ENCODE measurements at places on chromosomes 11 and 22.

GRCh38 chr22:37218399-37218770 is 6.1 kb upstream of the SSTR3 start:
- no peak for DNase-seq

DNA sequence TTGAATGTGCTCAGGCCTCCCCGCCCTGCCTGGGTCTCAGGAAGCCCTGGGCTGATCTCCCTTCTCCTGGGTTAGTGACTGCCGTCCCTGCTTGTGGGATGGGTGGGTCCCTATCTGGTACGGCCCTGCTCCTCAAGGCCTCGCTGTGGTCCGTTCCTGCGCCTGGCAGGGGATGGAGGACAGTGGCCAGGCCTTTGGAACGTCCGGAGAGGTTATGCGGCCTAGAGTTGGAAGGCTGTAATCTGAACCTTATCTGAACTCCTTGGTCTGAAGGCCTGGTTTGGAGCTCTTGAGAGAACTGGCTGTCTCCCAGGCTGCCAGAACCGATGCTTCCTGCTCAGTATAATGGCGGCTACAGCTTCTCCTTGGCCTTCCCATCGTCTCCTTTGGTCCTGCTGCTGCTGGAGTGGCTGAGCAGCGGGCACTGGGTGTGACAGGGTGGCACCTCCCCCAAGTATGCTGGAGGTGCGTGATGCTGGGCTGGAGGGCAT is 72.8 kb downstream of the FLI1 start:
- no peak for DNase-seq

DNA sequence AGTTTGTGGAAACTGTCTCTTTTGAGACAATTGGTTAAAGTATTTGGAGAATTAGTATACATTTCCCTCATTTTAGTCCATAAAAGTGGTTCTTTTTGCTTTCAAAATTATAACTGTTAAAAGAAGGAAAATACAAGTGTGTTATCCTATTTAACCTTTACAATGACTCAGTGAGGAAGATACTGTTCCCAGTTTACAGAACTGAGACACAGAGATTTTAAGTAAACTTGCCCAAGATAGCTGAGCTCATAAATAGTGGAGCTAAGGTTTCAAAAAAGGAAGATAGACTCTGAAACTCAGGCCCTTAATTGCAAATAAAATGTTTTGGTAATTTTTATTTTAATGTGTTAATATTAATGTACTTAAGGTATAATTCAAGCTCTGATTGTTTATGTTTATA is 58.9 kb downstream of the DKK3 start:
- no peak for DNase-seq

GRCh38 chr11:47256374-47256773 is 1.4 kb upstream of the NR1H3 start:
- DNase-seq, result no peak

DNA sequence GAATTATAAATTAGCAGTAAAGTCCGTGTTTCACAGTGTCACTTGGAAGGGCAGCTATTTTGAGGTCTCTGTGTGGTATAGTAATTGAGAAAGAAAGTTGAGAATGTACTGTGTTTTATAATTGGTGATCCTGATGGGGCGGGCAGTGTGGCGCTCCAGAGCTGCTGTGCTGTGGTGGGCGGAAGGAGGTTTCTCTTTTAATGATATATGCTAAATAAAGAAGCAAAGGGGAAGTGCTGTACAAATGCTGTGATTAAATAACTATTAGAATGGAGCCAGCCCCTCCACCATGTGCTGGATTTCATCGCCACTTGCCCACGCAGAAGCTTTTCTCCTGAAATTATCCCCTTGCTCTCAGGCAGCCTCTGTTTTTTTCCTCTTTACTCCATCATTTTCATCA is 24.6 kb downstream of the ATXN10 start:
- DNase-seq, result no peak

GRCh38 chr22:39350757-39351688 is 1.2 kb downstream of the SYNGR1 start:
- DNase-seq, result no peak

- DNase-seq, result no peak
Measured at GRCh38 chr11:65535102-65535501, 10.2 kb downstream of the SCYL1 start.

GRCh38 chr22:42174062-42174461 is 43.5 kb upstream of the CYP2D6 start:
- no peak for DNase-seq

DNA sequence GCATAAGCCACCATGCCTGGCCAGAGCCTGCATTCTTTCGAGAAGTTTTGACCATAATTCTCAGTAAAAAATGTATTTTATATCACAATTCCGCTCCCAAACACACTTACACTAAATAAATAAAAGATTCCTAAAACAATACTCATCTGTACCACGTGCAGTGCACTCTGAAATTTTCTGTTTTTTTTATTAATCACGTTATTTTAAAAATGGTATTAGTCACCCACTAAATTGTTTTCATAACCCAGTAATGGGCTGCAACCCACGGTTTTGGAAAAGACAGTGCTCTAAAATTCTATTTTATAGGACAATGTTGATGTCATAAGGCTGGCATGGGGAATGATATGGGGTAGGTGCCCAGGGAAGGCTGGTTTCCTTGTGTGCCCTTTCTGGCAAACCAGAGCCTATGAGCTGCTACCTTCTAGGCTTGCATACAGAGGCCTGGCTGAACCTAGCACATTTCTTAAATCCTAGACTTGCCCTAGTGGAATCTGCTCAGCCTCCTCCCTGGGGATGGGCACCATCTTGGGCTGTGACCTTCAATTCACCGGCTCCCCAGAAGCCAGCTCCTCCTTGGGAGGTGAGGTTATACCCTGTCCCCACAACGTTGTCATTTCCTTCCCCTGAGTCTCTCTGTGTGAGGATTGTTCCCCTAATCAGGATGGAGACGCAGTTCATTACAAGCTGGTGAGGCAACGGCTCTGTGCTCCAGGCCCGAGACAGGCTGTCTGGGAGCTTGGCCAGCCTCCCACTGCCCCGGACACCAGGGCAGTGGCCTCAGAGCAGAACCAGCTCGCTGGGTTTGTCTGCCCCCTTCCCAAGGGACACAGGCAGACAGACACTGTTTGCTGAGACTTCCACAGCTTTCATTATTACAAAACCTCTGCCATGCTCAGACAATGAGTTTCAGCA is 116.5 kb upstream of the NAV2 start:
- DNase-seq, result peak; percentile 16

GRCh38 chr11:22634897-22635629 is 9.4 kb upstream of the FANCF start:
- DNase-seq, result no peak

DNA sequence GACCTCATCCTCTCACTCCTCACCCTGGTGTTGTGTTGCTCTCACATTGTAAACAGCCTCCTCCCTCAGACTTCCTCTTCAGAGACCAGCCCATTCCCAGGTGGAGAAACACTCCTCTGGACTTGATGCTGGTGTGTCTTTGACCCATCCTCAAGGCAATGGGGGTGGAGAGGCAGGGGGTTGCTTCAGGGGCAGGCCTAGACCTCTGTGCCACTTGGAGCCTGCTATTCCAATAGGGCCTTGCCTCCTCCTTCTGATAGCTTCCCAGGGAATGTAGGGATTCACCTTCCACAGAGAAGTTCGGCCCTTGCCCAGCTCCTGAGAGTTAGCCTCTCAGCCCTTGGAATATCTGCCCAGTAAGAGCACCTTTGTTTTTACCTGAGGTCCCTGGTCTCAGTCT is 606.6 kb upstream of the CADM1 start:
- DNase-seq, result no peak

- no peak for DNase-seq
Measured at GRCh38 chr22:41405588-41405987, 23.8 kb downstream of the TEF start.

DNA sequence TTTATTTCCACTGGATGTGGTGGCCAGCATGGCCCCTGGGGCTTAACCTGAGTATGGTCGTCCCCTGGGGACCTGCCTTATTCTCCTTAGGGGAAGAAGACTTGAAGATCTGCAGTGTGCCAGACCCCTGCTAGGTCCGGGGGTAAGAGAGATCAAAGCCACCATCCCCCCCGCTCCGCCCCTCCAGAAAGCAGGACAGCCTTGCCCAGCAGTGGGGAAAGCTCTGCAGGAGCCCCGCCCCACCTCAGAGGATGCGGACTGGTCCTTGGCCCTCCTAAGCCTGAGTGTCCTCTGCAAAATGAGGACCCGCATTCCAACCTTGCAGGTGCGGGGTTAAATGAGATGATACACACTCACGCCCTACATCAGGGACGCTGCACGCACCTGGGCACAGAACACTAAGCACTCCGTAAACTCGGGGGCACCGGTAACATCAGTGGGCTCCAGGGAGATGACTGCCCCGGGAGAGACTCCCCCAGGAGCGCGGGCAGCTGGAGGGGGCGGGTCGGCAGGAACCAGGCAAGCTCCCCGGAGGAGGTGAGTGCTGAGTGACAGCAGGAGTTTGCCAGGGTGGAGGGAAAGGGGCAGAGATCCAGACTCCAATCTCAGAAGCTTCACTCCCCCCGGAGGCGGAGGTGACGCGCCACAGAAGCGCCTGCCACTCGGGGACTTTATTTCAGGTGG is 564 bp upstream of the ANO1 start:
- DNase-seq, result no peak

- no peak for DNase-seq
Measured at GRCh38 chr22:49365191-49365837, 462.4 kb downstream of the BRD1 start.

- no peak for DNase-seq
Measured at GRCh38 chr22:41555325-41555982, 5.4 kb upstream of the CSDC2 start.

- DNase-seq, result no peak
Measured at GRCh38 chr11:31050061-31050765, 319.3 kb downstream of the DCDC1 start.

- DNase-seq, result peak; percentile 78
Measured at GRCh38 chr22:38505541-38506117, 482 bp downstream of the DDX17 start.

GRCh38 chr11:57751676-57752253 is at the start of gene BTBD18:
Gene BTBD18, minus strand, starts transcription at chr11:57751819. Its CDS starts 631 bp downstream, at chr11:57751188.
- DNase-seq, result no peak

GRCh38 chr22:45090497-45090910 is 73.2 kb upstream of the NUP50 start:
- no peak for DNase-seq

GRCh38 chr11:126054408-126054807 is 8.3 kb downstream of the CDON start:
- DNase-seq, result no peak

DNA sequence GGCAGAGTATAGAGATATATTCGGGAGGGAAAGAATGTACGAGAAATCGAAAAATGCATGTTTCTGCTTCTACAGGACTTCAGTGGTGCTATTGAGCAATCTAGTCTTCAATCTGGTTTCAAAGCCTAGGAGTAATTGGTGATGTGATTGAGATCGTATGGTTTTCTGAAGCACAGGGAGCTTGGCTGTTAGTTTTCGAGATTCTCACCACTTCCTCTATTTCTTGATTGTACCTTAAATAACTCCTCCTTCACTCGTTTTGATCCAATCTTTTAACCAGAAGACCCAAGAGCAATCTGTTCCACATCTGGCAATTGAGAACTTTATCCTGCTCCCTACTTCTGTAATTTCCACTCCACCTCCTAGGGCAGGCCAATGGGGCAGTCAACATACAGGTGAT is 518 bp downstream of the CCDC179 start:
- DNase-seq, result no peak

DNA sequence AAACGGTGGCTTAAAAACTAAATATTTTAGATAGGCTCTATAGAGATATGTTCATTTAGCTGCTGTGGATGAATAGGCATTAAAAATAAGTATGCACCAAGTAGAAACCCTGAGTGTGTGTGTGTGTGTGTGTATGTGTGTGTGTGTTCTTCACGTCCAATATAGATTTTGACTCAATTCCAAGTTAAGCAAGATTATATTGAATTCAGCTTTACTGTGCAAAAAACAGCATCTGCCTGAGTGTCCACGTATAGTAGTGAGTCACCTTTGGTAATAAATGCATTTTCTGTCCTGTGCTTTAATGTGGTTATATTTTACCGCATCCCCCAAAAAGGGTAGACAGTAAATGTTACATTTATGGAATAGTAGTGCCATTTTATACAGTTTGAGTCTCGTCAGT is 71.2 kb downstream of the PDHX start:
- no peak for DNase-seq

DNA sequence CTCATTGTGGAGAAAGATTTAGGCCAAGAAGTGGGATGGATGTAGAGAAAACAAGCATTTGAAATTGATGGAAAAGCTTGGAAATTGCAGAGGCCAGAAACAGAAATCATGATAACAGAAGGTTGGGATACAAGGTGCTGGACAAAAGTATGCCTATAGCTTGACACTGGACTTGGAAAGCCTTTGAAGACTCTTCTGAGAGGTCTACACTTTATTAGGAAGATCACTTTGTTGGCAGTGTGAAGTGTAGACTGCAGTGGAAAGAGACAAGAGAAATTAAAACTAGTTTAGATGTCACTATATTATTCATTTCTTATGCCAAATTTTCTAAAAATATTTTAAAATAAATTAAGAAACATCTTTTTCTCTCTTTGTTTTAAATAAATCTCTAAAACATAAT is 59.1 kb downstream of the KIF18A start:
- no peak for DNase-seq

DNA sequence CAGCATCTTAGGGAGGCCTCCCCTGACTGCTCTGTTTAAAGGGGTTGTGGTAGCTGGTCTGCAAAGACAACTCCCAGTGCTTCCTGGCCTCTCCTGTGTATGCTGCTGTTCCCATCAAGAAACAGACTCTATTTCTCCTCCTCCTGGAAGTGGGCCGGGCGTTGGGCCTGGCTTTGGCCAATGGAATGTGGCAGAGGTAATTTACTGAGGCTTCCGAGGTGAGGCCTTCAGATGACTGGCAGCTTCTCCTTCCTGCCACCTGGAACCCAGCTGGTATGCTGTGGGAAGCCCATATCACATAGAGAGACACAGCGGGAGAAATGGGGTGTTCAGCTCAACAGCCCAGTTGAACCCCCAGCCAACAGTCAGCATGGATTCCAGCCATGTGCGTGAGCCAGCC is 25.1 kb upstream of the EIF3D start:
- DNase-seq, result no peak

DNA sequence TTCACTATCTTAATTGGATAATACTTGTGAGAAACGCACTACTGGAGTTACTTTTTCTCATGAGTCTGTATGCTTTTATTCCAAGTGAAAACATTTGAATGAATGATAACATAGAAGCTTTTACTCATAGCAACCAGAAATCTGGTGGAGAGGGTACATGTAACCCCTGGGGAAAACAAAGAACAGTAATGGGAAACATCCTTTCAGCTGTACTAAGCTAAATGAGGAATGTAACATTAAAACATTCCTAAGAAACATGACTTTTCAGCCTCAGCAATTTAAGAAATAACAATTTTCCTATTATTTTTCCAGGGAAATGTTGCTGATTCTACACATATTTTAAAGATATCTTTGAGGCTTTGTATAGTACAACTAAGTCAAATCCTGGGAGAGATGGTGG is 97.2 kb upstream of the CEP126 start:
- no peak for DNase-seq

- DNase-seq, result no peak
Measured at GRCh38 chr11:68455485-68455884, 5.1 kb upstream of the PPP6R3 start.

- DNase-seq, result peak; percentile 10
Measured at GRCh38 chr11:95154514-95154913, 64.9 kb downstream of the ENDOD1 start.
